ENCODE measurements at places on chromosomes 3 and 15.

GRCh38 chr3:129505341-129505740 lies 23.1 kb upstream of the RHO start:
- DNase-seq: no peak

DNA sequence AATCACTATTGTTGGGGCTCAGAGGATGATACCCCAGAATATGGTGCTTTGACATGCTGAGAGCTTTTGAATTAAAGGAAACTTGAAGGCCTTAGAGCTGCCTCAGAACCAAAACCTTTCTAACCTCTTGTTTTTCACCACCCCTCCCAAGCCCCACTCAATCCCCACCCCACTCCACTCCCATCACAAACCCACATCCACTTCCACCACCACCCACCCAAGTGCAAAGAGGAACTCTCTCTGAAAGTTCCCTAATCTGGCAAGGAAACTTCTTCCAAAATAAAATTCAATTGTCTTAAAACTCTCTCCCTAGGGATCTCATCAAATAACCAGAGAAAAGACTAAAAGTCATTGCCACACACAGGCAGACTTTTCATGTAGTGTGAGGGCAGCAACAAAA lies 301.2 kb upstream of the ARHGEF26 start:
- no peak for DNase-seq

GRCh38 chr3:77040926-77041722 lies 1.2 kb downstream of the ROBO2 start:
- no peak for DNase-seq

- DNase-seq: no peak
Measured at GRCh38 chr3:128496602-128497304, 3.8 kb upstream of the GATA2 start.

DNA sequence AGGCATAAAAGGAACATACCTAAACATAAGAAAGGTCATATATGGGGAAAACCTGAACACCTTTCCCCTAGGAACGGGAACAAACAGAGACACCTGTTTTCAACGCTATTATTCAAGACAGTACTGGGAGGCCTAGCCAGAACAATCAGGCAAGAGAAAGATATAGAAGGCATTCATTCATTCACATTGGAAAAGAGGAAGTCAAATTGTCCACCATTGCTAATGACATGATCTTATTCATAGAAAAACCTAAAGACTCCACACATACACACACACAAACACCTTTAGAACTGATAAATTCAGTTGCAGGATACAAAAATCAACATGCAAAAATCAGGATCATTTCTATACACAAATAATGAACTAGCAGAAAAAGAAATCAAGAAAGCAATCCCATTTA lies 36.5 kb downstream of the SERP1 start:
- no peak for DNase-seq

DNA sequence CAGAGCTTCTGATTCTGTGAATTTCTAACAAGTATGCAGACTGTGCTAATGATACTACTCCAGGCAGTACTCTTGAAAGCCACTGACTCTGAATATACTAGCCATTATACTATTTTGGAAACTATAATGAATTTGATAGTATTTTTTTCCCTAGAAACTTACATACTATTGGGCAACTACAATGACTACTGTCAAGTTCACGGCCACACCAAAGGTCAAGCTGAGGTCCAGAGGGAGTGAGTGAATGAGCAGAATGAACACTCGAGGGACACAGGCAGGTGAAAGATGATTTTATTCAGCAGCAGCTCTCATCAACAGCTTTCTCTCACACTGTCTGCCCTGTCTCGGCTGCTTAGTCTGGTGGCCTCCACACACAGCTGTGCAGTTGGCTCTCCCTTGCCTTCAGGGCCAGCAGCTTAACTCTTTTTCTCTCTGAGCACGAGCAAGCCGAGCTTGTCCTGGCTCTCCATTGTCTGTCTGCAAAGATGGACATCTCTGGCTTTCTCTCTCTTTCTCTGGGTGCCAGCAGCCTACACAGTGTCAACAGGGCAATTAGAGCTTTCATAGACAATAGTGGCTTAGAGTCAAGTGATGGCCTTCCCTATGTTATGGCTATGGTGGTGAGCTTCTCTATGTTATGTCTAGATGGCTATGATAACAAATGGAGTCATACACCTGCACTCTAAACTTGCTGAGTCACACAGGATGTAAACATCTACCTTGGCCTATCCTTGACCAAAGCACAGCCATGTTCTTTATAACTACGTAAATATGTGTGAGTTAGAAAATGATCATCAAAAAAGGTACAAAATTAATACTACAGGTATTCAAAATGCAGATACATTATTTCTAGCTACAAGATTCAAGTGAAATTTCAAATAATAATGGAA lies 362.4 kb downstream of the CGGBP1 start:
- DNase-seq: no peak

- no peak for DNase-seq
Measured at GRCh38 chr3:54047568-54047967, 74.8 kb upstream of the CACNA2D3 start.

DNA sequence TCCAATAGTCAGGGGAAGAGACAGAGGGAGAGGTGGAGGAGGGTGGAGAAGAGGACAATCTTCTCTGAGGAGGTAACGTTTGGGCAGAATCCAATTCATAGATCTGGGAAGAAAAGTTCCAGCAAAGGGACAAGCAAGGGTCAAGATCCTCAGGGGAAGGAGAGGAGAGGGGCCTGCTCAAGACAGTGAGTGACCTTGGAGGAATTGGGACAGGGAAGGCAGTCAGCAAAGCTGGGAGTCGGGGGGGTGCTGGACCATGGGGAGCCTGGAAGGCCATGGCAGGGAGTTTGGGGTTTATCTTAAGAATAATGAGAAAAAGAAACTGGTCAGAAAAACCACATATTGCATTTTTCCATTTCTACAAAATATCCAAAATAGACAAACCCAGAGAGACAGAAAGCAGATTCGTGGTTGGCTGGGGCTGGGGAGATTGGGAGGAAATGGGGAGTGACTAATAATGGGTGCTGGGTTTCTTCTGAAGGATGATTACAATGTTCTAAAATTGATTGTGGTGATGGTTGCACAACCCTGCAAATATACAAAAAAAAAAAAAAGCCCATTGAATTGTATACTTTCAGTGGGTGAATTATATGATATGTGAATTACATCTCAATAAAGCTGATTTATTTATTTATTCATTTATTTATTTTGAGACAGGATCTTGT lies 19.6 kb upstream of the SRP14 start:
- DNase-seq: no peak

DNA sequence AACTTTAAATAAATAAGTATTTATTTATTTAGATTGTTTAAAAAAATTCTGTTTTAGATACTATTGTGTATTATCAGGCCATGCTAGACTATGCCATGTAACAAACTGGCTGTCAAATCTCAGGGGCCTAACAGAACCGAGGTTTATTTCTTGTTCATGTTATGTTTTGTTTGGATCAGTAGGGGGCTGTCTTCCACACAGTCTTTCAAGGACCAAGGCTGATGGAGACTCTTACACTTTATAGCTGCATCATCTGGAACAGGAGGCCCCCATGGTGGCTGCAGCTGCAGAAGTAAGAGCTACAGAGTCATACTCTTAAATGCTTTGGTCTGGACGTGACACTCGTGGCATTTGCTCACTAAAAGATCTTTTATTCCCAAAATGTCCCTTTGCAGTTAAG lies 33.0 kb upstream of the ARL14 start:
- no peak for DNase-seq

- DNase-seq: no peak
Measured at GRCh38 chr3:57910990-57911389, 97.2 kb upstream of the FLNB start.

DNA sequence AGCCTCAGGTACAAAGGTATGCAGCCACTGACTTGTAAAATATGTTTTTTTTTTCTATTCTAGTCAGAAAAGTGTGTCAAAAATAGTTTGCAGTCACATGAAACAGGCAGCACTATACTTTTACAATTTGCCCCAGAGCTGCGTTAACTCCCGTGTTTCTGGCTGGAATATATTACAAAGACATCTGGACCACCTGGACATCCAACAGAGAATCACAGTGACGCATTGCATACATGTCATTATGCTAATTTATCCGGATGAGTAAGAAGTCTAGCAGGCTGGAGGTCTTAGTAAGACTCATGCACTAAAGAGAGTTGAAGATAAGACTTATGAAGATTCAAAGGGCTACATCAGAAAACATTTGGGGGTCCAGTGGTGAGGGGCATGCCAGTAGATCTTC lies 39.2 kb upstream of the STRIT1 start:
- no peak for DNase-seq

DNA sequence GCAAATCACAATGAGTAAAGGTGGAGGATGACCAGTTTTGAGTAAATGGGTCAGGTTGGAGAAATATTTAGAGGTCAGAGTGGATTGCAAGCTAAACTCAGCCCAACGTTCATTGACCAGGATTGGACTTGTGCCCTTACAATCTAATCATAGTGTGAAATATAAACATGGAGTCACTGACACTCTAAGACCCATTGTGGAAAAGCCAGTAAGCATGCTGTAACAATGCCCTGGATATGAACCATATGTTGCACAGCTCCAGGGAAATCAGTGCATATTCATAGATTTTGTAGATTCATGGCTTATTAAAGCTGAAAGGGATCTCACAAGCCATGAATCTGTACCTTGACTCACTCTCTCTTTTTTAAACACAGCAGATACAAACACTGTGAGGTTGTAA lies 660.2 kb upstream of the LMCD1 start:
- no peak for DNase-seq

DNA sequence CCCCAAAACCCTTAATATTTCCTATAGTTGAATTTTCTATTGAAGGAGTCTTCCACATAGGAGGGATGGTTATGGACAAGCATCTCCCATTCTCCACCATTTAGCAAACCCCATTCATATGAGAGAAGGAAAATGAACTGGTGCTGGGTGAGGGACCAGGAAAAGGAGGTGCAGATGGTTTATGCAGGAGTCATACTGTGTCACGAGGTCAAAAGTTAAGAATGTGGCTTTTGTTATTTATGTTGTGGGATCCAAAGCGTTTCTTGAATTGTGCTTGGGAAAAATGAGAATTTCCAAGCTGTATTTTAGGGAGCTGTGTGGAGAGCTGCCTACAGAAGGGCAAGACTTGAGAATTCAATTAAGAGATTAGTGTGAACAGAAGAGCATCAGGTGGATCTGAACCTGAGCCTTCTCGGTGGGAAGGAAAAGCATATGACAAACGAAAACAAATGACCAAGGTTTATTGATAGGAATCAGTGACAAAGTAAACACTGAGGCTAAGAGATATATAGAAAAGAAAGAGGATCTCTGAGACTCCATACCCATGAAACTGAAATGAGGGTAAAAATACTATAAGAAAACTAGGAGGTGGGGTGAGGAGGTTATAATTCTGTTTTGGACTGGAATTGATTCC lies 473.3 kb upstream of the NR2F2 start:
- DNase-seq: no peak

DNA sequence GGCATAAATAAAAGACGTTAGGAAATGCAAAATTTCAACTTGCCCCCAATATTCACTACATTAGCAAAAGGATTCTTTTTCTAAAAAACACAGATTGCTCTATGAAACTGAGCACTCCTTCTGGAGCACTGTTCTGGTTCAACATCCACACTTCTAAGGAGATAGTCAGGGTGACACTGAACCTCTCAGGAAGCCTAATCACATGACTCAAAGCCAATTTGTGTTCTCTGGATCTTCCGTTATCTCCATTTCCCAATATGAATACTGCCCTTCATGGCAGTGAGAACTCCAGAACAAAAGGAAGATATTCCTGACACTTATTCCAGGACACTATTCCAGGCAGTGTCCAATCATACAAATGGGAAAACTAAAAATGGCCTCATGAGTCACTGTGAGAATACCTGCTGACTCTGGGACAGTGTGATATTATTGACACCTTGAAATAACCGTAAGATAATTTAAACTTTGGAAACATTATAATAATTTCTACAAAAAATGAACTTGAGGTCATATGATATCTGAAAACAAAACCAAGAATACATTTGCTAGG lies 21.4 kb upstream of the TRPM7 start:
- DNase-seq: no peak

DNA sequence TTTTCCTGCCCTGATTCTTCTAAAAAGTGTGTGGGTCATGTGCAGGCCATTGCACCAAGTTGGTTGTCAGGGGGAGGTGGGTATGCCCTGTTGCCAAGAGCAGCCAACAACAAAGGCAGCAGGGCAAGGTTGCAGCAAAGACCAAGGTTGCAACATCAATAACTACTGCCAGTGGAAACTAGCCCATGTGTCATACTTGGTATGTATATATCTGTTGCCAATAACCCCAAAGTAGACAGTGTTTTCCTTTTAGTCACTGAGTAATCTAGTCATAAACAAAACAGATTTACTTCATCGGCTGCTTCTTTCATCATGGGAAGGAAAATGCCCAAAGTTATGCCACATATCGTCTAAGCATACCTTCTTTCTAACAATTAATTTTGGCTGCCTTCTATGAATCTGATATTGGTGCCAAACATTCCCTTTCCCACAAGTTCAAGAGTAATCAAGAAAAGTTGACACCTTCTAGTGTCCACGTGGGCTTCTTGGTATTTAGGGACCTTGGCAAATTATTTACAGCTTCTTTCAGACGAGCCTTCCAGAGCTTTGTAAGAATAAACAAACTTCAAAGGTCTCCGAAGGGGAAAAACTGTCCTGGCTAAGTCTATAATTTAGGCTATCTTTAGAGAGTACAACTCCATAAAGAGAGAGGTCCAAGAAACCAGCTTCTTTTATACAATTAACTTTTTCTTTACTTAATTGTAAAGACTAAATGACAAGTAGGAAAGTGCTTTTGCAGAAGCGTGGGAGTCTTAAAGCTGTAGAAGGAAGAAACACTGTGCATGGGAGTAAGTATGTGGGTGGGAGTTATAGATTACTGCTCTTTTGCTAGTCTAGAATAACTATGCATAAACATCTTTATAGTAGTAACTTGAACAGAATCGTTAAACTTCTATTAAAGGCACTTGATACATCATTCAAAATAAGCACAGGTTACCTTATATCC lies 10.0 kb upstream of the MBNL1 start:
- no peak for DNase-seq

DNA sequence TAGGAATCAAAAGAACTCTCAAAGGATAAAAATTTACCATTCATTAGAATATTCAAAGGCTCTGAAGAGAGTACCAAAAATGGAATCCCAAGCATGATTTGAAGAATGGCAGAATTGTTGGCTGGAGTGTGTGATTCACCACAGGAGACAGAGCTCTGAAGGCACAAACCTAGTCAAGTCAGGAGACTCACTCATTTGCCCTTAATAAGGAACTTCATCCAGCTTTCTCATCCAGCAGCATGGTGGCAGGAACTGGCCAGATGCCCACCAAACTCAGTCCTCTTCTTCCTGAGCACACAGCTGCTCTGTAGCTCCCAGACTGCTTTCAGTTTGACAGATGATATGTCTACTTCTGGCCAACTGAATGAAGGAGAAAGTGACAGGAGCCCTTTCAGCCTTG lies 16.5 kb upstream of the HEG1 start:
- DNase-seq: no peak

DNA sequence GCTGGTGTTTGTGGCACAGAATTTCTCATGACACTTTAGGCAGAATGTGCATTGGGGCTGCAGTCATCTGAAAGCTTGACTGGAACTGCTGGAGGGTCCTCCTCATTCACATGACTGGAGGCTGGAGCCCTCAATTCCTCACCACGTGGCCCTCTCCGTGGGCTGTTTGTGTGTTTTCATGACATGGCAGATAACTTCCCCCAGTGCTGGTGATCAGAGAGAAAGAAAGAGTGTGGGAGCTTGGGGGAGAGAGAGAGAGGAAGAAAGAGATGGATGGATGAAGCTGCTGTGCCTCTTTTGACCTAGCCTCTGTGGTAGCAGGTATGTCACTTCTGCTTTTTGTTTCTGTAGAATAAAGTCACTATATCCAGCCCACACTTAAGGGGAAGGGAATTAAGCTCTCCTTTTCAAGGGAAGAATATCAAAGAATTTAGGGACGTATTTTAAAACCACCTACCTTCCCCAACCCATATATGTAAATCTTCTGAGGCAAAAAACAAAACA lies 169.6 kb upstream of the IL12A start:
- no peak for DNase-seq
